ENCODE measurements at places on chromosomes 7 and 10.
A peak's percentile ranks its signal among the peaks of the same experiment; 100 is the strongest.

DNA sequence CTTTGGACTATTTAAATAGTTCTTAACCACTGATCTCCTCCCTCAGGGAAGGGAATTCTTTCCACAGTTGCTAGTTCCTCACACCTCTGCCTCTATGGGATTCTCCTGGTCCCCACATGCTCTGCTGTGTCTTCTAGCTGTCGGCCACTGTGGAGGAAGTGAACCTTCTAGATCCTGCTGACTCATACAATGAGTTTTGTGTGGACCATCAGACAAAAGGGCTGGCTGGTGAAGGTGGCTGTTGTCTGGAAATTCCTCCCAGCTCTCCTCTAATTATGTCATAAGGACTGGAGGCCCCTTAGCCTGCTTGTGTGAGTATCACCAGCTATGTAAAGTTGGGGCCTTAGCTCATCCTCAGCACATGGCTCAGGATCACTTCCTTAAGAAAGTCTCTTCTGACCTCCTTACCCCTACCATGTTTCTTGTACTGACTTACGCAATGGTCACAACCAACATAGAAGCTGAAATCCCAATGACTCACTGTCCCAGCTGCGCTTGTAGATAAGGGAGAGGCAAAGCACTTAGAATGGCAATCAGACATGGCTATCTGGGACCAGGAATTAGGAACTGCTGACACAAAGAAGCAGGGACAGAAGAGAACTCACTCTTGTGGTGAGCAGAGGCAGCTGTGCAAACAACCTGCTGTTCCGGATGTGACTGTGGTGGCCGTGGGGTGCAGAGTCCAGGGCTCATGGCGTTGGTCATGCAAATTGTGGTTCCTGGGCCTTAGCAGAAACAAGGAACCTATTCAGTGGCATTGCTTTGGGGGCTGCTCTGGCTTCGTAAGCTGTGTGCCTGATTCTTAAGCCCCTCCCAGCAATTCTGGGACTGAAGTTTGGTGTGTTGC lies 2.5 kb upstream of the MACC1 start:
- no peak for DNase-seq

- no peak for DNase-seq
Observed at GRCh38 chr7:34726221-34726620, 68.2 kb downstream of the NPSR1 start.

- DNase-seq: no peak
Observed at GRCh38 chr7:70406186-70406949, 725.6 kb upstream of the GALNT17 start.

- DNase-seq: peak; percentile 11
Observed at GRCh38 chr7:141737118-141737835, 881 bp upstream of the SSBP1 start.

DNA sequence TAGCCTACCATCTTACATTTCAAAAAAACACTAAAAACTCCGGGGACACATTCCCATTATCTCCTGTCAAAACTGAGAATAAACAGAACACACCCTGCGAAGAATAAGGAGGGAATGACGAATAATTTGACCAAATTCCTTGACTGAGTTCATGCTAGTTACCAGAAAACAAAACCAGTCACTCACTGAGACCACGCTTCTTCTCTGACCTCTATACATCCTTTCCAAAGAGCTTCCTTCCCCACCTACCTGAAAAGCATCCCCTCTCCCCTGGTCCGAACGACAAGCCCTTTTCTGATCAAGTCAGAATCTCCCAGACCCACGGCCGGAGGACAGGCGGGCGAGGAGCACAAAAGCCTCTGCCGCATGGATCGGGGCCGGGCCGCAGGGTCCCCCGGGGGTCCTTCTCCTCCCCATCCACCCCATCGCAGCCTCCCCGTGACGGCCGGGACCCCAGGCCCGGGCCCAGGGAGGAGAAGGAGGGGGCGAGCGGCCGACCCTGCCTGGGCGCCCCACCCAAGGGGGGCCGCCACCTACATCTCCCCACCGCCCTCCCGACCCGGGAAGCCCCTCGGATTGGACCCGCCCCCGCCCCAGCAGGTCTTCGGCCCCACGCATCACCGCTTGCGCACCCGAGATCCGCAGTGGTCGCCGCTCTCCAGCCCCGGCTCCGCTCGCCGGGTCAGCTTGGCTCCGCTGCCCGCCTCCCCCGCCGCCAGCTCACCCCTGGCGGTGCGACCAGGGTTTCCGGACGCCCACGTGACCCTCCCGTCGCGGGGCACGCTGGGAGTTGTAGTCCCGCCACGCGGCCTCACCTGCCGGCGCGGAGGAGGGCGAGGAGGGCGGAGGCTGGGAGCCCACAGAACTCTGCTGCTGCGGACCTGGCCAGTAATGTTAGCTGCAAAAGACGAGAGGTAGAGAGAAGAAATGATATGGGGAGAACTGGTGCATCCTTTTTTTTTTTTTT lies at the start of gene SLC37A3:
SLC37A3 (minus strand) TSS at position 747 of the 967 bp plus-strand sequence. CDS start 16,004 bp downstream, outside the sequence.
- peak; percentile 80 for DNase-seq

GRCh38 chr10:114607358-114607998 lies 50.6 kb downstream of the ABLIM1 start:
- DNase-seq: no peak

DNA sequence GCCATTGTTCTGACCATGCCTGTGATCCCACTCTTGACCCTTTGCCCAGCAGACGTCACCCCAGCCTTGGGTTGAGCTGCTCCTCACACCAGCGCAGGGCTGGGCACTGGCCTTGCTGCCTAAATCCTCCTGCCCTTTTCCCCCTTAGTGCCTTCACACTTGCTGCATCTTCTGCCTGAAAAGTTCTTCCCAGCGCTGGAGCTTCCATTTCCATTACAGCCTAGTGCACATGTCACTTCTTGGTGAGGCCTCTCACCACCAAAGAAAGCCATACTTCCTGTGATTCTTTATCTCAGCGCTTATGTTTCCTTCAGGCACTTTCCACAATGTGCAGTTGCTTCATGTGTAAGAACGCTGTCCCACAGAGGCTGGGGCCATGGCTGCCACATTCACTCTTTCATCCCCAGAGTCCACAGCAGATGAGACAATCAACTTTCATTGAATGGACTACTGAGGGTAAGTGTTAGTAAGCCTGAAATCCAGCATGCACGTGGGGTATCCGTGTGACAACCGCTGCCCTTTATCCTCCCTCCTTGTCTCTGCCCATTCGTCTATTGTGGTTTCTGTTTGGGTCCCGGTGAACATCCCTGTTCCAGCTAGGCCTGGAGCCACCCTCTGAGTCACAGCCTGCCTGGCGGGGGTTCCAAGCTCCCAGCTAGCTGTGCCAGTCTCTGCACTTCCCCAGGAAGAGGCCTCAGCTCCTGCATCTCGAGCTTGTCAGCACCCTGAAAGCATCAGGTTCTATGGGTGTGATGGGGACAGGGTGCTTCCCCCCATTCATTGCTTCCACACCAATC lies 37.3 kb downstream of the ADRA2A start:
- no peak for DNase-seq

GRCh38 chr7:151053096-151053495 lies 4.6 kb downstream of the CDK5 start:
- no peak for DNase-seq

DNA sequence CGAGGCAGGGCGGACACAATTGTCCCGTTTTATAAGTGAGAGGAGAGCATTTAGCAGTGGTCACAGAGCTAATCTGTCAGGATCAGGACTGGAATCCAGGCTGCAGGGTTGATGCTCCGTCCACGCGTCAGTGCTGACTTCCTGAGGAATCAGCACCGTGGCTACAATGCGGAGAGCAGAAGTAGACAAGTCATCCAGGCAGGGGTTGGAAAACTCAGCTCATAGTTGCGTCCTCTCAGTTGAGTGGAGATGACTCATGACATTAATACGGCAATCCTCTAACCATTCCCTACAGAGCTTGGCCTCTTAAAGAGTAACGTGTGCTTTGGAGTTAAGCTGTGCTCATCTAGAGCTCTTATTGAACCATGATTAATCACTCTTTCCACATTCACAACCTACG lies 17.1 kb upstream of the HTR5A start:
- no peak for DNase-seq

- no peak for DNase-seq
Observed at GRCh38 chr7:132270517-132270916, 305.8 kb downstream of the PLXNA4 start.

GRCh38 chr10:123889821-123890220 lies 1.8 kb downstream of the CPXM2 start:
- DNase-seq: no peak

- DNase-seq: no peak
Observed at GRCh38 chr7:94182721-94183120, 178.6 kb upstream of the BET1 start.

DNA sequence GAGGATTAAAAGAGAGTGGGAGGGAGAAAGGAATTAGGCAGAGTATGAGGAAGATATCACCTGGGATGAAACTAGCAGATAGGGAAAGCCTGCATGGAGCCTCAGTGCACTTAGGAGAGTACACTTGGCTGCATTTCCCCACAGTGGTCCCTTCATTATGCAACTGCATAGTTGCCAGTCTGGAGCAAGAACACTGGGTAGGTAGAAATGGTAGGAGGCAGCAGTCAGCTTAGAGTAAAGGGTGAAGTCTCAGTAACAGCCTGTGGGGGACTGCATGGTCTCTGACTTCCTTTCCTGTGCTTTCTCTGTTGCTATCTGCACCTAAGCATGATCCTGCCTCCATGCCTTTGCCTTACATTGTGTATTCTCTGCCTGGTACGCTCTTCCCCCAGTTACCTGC lies 14.0 kb upstream of the PCGF5 start:
- DNase-seq: no peak

GRCh38 chr7:26141077-26141476 lies 10.9 kb upstream of the NFE2L3 start:
- DNase-seq: no peak

DNA sequence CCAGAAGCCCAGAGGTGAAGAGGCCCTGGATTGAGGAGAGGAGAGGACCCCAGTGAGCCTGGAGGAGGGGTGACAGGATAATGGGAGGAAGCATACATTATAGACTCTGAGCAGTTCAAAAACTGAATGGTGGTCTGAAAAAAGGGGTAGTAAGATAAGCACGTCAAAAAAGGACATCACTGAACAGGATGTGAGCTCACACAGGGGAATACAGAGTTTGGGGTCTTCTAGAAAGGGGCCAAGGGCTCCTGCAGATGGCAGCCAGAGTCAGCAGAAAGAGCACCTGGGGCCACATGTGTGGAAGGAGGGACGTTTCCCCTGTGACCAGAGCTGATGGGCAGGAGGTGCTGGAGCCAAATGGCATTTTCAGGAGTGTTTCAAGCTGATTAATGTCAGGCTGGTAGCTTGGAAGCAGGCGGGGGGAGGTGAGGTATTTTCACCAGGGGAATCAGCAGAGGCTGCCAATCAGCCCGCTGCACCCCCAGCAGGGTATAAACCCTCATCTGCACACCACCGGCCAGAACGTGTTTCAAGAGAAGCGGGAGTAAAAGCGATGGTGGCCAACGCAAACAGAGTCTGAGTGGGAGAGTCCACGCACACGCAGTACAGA lies 85.8 kb downstream of the TNS3 start:
- no peak for DNase-seq

DNA sequence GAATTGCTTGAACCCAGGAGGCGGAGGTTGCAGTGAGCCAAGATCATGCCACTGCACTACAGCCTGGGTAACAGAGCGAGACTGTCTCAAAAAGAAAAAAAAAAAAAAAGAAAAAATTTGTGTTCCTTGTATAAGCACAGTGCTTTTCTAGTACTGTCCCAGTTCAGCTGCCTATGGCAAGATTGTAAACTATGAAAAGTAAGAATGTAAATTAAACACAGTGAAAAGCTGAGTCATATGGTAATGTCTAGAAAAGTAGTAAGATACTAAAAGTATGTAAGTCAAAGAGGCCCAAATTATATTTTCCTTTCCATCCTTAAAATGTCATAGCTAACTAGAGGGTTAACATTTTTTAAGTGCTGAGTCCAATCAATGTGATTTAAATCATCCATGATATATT lies 42.8 kb downstream of the RBM20 start:
- DNase-seq: no peak

GRCh38 chr7:97224316-97224715 lies 106.8 kb downstream of the SDHAF3 start:
- no peak for DNase-seq

- no peak for DNase-seq
Observed at GRCh38 chr7:25835197-25835596, 316.8 kb upstream of the NFE2L3 start.

- DNase-seq: no peak
Observed at GRCh38 chr10:47248386-47249090, 51.5 kb upstream of the GDF10 start.

- no peak for DNase-seq
Observed at GRCh38 chr7:128041203-128041602, 10.0 kb upstream of the LRRC4 start.

- DNase-seq: no peak
Observed at GRCh38 chr7:36468370-36469101, 78.9 kb downstream of the ANLN start.

DNA sequence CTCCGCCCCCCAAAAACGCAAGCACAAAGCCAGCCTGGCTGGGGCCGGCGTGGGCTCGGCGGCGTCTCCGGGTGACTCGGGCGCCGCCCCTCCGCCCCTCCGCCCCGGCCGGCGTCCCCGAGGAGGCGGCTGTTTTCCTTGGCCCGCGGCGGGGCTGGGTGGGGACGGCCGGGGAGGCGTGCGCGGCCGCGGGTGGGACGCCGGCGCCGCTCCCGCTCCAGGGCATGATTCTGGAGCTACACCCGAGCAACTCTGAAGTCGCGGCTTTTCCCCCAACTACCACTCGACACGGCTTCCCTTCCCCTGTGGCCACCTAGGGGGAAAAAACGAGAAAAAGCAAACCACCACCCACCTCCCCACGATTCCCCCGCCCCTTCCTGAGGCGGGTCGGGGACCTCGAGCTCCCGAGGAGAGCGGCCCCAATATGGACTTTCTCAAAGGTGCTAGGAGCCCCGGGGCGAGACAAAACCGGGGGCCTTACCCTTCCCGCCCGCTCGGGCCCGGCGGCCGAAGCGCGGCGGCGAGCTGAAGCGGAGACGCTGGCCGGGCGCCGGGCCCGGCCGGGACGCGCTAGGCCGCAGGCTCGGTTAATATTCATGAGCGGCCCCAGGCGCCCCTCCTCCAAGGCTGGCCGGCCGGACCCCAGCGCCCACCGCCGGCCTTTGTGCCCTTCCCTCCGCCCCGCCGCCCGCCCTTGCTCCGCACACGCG lies 856 bp downstream of the ARHGAP21 start:
- DNase-seq: peak; percentile 45

- no peak for DNase-seq
Observed at GRCh38 chr7:89618274-89618673, 536.0 kb upstream of the STEAP1 start.

DNA sequence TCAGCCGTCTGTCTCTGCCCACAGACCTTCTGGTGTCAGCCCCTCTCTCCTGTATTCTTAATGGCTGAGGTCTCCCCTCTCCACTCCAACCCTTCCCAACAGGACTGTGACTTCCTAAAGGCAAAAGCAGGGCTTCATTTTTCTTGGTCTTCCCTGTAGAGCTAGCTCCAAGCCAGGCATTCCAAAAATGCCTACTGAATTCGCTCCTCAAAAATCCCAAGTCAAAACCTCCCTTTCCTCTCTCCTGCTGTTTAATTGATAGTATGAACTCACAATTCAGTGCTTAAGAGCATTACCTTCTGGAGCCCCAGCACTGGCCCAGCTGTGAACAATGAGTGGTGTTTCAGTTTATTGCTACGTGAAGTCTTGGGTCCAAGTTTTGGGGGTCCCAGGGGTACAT lies 628.4 kb downstream of the PARD3 start:
- DNase-seq: no peak

GRCh38 chr10:48900371-48900801 lies 39.3 kb downstream of the LRRC18 start:
- DNase-seq: no peak

GRCh38 chr7:82319674-82320118 lies 123.9 kb downstream of the CACNA2D1 start:
- no peak for DNase-seq
